Activated CD8-positive, alpha-beta memory T cell treated with anti-CD3 and anti-CD28 coated beads, Interleukin-2, amount 50 U/mL, for 4 hours (primary cell): ENCODE measurements at places on chromosomes 3 and 15.
A peak's percentile ranks its signal among the peaks of the same experiment; 100 is the strongest.

DNA sequence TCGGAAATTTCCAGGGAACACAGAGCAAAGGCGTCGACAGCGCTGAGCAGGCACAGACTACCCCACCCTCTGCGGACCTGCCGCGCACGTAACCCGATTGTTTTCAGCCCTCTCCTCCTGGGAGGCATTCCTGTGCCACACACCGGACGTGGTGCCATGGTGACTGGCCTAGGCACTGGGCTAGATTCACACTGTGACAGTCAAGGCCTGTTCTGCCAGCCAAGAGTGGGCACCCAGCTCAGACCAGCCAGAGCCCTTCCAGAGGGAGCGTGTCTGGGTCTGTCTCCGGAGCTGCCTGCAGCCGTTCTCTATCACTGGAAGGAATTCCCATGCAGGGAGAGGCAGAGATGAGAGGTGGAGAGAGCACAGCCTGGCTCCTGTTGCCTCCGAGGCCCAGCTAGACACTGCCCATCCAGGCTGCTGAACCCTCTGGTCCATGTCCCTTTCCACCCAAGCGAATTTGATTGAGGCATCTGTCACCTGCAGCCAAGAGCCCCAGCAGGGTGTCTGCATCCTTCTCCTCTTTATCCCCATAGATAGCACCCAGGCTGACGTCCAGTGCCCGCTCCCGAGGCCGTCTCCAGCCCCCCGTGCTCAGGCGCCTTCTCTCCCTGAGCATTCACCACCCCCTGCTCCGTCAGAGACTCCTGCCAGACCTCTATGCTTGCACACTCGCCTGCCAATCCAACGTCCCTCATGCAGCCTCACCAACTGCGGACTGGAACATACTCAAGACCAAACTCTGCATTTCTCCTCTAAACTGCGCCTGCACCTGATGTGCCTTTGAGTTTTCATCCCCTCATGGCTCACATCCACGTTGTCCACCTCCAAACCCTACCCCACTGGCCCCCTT lies 267.5 kb downstream of the OCA2 start:
- DNase-seq = no peak

DNA sequence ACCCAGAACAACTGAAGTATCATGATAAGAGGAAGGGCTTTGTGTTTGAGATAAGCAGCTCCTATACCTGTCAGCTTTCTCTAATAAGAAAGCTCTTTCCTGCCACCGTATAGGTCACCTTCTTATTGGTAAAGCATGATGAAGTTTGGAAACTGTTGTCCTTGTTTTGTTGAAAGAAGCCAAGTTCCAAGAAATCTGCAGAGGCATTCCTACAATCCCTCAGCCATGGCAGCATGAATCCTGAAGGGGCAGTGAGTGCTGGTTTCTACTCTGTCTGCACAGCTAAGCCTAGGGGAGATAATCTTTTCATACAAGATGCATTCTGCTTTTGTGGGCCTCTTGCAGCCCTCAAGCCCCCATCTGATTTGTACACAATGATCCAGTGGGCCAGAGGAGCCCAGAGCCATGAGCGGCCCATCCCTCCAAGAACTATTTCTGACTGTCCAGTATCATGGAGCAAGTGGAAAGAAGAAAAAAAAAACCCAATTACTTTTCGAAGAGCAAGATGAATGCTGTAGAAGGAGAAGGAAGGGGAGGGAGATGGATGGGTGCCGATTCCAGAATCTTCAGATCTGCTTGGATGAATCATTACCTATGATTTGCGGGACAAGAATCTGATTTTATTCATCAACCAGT lies 1.9 kb upstream of the THBS1 start:
- DNase-seq = no peak

- DNase-seq = no peak
Measured at GRCh38 chr15:101173233-101174119, 78.4 kb downstream of the CHSY1 start.

- no peak for DNase-seq
Measured at GRCh38 chr3:59558906-59559720, 509.3 kb upstream of the CFAP20DC start.

DNA sequence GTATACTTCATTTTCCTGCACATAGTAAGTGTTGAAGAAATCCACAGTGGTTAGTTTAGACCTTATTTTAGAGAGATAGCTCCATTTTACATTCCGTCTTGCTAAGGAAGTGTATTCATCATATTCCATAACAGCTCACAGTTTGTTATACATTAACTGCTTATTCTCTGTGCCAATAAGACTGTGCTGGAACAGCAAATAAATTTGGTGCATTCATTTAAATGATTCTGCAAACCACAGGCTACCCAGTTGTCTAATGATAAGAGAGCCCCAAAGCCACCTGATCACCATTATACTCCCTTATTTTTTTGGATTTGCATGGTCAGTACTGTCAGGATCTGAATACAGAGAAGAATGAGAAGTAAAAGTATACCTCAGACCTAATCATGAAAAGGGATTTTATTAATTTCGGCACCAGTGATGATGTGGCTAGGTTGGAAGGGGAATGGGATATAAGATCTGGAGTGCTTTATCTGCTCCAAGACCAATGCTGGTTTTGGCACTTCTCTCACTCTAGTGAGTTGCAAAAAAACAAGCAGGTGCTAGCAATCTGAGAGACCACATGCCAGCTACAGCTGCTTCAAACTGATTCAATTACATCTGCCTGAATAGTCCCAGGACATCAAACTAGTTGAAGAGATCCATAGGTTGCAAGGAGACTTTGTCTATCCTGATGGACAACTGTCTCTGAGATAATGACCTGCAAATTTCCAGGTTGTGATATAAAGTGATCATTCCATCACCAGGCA lies 254.8 kb downstream of the ZBTB20 start:
- DNase-seq = no peak

GRCh38 chr3:117545484-117545883 lies 835.9 kb downstream of the TUSC7 start:
- DNase-seq = no peak

GRCh38 chr15:71060983-71061382 lies 54.3 kb upstream of the THSD4 start:
- no peak for DNase-seq

DNA sequence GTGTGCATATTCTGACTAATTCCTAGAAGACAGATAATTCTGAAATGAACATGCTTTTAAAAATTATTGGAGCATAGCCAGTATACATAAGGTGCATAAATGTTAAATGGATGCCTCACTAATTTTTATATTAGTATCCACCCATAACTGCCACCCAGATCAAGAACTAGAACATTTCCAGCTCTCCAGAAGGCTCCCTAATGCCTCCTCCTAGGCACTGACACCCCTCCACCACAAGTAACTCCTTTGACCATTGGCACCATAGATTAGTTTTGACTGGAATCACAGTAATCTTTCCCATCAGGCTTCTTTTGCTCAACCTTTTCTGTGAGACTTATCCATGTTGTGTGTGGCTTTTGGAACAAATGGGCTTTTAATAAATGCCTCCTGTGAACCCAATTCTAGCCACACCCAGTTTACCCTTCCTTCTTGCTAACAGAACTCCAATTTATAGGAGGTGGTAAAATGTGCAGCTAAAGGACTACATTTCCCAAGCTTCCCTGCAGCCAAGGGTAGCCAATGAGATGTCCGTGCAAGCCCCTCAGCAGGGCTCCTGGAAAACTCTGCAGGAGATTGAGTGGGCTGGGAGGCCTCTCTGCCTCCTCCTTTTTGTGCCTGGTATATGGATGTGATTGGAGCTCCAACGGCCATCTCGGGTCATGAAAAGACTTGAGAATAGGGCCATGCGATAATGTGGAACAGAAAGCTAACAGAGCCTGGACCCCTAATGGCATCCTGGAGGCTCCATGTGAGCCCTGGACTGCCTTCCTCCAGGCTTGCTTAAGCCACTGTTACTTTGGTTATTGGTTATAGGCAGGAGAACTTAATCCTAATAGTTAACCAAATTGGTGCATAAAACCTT lies 322.6 kb upstream of the TLE3 start:
- DNase-seq = no peak

GRCh38 chr3:42665050-42665878 lies 11.8 kb downstream of the ZBTB47 start:
- no peak for DNase-seq

GRCh38 chr15:98909968-98910885 lies 97.4 kb downstream of the PGPEP1L start:
- no peak for DNase-seq

GRCh38 chr15:38168467-38169070 lies 84.1 kb upstream of the SPRED1 start:
- no peak for DNase-seq

DNA sequence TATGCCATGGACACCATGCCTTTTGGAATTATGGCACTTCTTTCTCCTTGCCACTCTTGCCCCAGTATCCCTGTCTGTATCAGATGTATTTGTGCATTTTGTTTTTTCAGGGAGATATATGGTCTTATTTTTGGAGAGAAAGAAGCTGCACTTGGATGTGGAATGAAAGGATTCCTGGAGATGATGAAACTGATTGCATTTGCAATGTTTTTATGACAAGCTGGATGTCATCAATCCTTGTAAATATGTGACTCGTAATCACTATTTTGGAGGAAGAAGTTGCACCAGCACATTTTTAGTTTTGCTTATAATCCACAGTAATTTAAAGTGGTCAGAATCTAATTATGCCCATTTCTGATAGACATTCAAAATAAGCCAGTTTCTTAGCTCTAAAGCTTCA lies 165.0 kb downstream of the NR1D2 start:
- DNase-seq = no peak

DNA sequence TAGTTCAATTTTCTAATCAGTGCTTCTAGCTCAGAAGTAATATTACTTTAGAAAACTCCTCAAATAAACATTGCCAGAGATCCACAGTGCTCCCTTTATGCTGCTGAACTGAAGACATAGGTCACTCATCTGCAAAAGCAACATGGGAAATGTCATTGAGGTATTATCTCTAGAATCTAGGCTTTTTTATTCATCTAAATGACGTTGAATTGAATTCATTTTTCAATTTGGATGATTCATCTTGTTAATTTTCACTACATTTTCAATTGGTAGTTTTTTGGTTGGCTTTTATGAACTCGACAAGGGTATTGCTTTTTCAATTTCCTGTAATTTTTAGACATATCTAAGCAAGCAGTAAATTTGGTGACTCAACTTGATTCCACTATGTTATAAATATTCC lies 275.4 kb downstream of the NFKBIZ start:
- no peak for DNase-seq

GRCh38 chr15:25739687-25740121 lies 123.4 kb downstream of the ATP10A start:
- peak; percentile 47 for DNase-seq

DNA sequence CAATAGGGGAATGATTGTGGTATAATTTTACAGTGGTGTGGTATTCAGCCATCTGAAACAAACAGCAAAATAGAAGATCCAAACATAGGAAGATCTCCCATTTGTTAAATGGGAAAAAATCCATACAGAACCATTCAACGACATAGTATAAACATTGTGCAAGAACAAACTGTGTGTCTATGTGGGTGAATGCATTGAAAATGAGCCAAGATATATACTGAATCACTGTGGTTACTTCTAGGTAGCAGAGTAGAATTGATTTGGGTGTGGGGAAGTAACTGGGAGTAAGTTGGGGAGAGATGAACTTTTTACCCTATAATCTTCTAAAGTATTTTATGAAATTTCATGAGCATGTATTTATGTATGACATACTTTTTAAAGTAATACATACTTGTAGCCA lies 123.1 kb upstream of the UMPS start:
- DNase-seq = no peak

GRCh38 chr15:71337197-71337845 lies 222.1 kb downstream of the THSD4 start:
- DNase-seq = no peak

- DNase-seq = no peak
Measured at GRCh38 chr3:58562498-58562897, 14.7 kb downstream of the FAM107A start.

- DNase-seq = no peak
Measured at GRCh38 chr15:61307474-61307873, 78.4 kb upstream of the RORA start.

DNA sequence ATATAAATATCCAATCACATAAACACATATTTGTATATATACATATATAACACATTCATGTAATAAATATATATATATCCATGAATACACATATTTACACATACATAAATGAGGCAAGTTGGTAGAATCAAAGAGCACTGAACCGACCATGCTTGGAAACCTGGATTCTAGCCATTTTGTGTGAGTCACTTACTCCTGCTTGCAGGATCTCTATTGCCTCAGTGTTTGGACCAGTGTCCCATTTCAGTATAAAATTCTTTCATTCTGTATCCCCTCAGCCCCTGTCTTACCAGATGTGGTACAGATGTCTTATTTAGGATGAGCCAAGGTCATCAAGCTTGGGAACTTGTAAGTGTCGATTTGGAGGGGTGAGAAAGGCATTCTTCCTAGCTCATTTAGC lies 391.4 kb upstream of the FRG2C start:
- DNase-seq = no peak

- DNase-seq = no peak
Measured at GRCh38 chr3:21405671-21406667, 345.0 kb downstream of the ZNF385D start.

GRCh38 chr3:191500892-191501291 lies 39.9 kb downstream of the PYDC2 start:
- no peak for DNase-seq

GRCh38 chr15:90234096-90234988 lies at the start of gene GDPGP1:
GDPGP1 (plus strand) TSS chr15:90234209; CDS start chr15:90240909, 6,700 bp downstream.
- no peak for DNase-seq

GRCh38 chr3:153760948-153761347 lies 360.2 kb upstream of the ARHGEF26 start:
- no peak for DNase-seq

DNA sequence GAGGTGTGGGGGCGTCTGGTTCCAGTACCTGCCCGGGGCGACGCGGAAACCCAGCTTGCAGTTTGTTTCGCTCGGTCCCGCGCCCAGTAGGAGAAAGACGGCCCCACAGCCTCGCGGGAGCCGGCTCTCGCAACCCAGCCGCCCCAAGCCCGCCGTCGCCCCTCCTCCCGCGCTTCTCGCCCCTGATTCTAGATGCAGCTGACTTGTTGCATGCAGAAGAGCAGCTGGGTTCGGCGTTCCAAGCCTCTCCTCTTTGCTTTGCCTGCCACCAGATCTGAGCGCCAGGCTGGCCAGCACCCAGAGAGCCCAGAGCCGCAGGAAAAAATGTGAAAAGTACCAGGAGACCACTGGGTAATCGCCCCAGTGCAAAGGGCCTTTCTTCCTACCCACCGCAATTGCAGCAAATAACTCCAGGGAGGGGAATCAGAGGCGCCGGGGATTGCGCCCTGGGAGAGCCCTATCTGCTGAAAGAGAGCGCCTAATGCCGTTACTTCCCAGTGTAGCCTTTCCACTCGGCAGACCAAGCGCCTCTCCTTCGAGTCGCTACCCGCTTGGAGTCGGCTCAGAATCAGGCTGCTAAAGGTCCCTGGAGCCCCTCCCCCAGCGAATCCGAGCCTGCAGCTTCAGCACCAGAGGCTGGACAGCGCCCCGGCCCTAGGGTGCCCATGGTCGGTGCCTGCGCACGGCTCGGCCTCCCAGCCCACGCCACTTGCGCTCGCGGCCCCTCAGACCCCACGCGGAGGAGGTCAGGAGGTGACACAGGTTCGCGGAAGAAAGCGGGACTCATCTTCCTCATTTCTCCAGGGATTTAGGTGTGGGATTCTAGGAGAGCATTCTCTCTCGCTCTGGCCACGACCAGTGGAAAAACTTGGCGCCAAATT lies 15.7 kb upstream of the AEN start:
- DNase-seq = peak; percentile 45
